NCI-H146 (cell line): ENCODE measurements at places on chromosomes 12 and 14.

- no peak for DNase-seq
These were observed 86.8 kb upstream of the EIF5 start for GRCh38 chr14:103247169-103247606.

- no peak for DNase-seq
These were observed 64.5 kb upstream of the MANSC4 start for GRCh38 chr12:27844366-27845090.

- no peak for DNase-seq
These were observed 87.0 kb downstream of the ERC1 start for GRCh38 chr12:1078002-1078401.

- no peak for DNase-seq
These were observed 154.2 kb upstream of the PARP11 start for GRCh38 chr12:4027412-4027811.

DNA sequence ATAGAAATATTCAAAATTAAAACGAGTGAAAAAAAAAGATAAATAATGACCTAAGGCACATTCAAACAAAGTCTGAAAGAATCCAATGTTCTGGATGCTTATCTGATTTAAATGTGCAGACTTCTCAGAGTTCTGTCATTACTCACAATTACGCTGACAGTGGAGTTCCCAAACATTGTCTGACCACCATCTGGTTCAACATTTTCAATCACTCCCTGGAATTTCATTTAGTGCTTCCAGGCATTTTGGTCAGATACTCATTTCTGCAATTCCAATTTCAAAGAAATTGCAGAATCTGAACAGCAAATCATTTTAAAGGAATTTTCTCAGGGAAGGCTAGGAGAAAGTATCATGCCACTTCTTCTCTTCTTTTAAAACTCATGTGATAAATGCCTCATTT lies 398.2 kb upstream of the PDE3A start:
- DNase-seq, result no peak

GRCh38 chr14:58941629-58942028 lies 246.8 kb upstream of the DAAM1 start:
- DNase-seq, result no peak

DNA sequence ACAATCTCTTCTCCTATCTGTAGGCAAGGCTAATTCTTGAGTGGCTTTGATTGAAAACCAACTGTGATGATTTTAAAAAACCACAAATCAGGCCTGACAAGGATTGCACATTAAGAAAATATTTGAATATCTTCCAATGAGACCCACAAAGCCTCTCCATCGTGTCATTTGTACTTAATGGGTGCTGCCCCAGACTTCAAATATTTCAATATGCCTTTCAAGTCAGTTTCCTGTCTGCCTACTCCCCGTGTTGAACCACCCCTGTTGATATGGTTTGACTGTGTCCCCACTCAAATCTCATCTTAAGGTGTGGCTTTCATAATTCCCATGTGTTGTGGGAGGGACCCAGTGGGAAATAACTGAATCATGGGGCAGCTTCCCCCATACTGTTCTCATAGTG lies 159.7 kb upstream of the EGLN3 start:
- DNase-seq, result no peak

DNA sequence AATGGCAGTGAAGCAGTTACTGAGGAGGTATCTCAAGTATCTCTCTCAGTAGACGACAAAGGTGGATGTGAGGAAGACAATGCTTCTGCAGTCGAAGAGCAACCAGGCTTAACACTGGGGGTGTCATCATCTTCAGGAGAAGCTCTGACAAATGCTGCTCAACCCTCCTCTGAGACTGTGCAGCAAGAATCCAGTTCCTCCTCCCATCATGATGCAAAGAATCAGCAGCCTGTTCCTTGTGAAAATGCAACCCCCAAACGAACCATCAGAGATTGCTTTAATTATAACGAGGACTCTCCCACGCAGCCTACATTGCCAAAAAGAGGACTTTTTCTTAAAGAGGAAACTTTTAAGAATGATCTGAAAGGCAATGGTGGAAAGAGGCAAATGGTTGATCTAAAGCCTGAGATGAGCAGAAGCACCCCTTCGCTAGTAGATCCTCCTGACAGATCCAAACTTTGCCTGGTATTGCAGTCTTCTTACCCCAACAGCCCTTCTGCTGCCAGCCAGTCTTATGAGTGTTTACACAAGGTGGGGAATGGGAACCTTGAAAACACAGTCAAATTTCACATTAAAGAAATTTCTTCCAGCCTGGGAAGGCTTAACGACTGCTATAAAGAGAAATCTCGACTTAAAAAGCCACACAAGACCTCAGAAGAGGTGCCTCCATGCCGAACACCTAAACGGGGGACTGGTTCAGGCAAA lies 216.6 kb downstream of the AKAP6 start:
- no peak for DNase-seq

GRCh38 chr12:6420364-6420763 lies 24.4 kb upstream of the CD27 start:
- DNase-seq, result no peak

DNA sequence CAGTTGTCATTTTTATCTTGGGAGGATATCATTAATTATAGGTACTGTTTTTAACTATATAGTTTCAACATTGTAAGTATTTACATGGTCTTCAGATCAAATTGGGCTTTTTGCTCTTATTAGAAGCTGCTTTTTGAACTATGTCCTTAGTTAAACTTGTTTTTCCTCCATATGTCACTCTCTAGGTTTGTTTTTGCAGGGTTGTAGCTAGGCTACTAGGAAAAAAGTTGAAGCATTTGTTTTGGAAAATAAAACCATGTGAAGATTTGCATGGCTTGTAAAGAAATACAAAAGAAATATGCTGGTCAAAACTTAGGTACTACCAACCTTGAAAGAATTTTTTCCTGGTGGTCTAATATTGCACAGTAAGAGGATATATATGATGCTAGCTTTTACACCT lies 3.4 kb downstream of the ARID2 start:
- no peak for DNase-seq

- DNase-seq, result no peak
These were observed 185.1 kb upstream of the DDHD1 start for GRCh38 chr14:53338192-53338591.

GRCh38 chr12:81166790-81167189 lies 88.9 kb downstream of the ACSS3 start:
- no peak for DNase-seq

DNA sequence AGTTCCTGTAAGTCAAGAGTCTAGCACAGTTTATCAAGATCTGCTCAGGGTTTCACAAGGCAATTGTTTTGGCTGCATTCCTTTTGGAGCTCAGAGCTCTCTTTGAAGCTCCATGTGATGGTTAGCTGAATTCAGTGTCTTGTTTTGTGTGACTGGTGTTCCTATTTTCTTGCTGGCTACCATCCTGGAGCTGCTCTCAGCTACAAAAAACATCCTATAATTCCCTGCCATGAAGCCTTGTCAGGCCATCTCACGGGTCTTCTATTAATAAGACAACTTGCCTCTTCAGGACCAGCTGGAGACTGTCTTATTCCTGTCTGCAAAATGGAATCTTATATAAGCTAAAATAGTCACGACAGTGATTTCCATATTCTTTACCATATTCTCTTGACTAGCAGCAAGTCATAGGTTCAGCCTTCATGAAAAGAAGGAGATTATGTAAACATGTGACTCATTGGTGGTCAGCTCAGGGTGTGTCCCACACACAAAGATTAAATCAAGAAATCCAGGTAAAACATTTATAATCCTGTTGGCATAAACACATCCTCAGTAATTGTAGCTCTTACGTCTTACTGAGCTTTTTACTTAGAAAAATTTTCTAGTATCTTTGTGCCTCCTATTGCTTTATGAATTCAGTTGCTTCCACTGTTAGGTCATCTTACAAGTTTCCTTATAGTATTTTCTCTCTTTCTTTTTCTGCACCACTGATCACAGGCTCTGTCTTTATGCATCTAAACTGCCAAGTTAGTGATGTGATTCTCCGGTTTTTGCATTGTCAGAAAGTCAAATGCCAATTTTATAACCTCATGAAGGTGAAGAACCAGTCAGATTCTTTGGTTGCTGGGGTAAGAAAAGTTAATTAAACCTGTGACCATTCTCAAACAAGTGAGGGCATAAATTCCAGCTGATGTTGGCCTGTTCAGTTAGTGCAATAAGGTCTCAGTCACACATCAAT lies 378.5 kb upstream of the MGAT4C start:
- DNase-seq, result no peak

GRCh38 chr14:66240105-66240504 lies 246.1 kb upstream of the CCDC196 start:
- no peak for DNase-seq

DNA sequence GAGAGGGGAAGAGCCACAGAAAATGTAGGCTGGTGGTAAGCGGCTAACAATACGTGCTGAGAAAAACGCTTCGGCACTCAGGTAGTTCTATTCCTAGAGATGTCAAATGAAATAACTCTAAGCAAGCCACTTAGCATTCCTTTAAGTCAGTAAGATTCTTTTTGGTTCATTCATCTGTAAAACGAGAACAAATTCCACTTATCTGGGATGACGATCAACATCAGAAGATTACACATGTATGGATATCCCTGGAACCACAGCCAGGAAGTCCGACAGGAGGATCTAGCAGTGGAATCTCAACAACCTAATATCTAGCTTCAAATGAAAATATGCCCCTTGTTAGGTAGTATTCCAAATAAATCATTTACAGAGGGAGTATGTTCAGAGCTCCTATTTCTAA lies 74.6 kb upstream of the CDKN3 start:
- DNase-seq, result no peak

GRCh38 chr14:63644741-63645140 lies 3.1 kb upstream of the WDR89 start:
- no peak for DNase-seq

DNA sequence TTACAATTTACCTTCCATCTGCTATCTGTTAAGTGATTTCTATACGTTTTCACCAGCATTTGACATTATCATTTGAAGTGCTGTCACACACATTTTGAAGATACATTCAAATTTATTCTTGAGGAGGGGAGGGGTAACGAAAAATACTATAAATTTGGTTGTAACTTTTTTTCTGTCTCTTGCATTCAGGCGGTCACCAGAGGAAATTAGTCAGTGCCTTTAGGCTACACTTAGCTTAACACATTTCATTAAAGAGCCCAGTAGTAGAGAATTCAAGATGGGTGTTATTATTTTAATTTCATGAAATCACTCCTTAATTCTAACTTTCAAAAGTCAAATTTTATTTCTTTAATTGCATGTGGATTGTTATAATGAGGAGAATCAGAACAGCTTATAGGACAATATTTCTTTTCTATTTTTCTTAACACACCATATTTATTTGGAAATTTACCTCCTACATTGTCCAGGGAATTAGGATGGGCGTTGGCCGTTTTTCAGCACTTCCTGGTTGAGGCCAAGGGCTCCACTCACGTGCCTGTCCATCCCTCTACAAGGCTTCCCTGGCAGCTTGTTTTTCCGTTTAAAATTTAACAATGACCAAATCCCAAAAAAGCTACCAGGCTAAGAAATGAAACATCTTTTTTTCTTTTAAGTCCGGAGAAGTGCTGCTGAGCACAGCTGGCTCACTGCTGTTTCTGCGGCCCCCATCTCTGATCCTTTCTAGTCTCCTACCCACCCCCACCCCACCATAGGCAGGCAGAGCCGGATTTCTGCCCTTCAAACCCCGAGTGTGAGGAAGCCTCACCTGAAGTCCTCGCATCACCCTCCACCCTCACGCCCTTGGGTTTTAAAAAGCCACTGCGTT lies 1.1 kb upstream of the FAR2 start:
- no peak for DNase-seq

DNA sequence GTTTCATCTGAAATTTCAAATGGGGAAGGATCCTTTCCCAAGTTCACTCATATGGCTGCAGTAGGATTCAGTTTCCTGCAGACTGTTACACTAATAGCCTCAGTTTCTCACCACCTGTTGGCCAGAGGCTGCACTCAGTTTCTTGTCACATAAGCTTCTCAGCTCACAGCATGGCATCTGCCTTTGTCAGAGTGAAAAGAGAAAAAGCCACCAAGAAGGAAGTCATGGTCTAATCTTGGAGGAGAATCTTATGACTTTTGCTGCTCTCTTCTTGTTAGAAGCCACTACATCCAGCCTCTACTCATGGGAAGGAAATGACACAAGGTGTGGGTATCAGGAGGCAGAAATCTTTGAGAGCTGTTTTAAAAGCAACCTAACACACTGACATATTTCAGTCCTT lies 39.4 kb upstream of the BTG1 start:
- DNase-seq, result no peak

GRCh38 chr12:13719986-13720385 lies 261.4 kb downstream of the GRIN2B start:
- no peak for DNase-seq

DNA sequence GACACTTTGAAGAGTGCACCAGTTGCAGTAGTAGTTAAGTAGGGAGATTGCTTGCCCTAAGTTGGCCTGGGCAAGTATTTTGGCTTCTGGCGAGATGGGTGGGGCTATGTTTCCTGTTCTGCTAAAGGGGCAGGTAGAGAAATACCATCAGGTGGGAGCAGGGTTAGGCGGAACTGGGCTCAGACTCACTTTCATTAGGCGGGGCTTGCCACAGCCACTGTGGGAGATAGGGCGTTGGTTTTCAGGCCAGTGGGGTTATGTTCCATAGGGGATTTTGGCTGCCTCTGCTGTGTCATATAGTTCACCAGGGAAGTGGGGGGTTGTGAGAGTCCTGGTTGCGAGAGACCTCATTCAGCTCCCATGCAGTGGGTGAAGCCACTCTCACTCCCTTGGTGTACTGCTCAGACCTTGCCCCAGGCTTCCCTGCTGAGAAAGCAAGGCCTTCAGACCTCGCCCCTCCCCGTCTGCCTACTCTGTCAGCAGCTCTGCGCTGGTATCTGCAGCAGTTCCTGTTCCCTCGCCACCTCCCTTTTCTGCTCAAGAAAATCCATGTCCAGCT lies 43.3 kb downstream of the AEBP2 start:
- DNase-seq, result no peak

DNA sequence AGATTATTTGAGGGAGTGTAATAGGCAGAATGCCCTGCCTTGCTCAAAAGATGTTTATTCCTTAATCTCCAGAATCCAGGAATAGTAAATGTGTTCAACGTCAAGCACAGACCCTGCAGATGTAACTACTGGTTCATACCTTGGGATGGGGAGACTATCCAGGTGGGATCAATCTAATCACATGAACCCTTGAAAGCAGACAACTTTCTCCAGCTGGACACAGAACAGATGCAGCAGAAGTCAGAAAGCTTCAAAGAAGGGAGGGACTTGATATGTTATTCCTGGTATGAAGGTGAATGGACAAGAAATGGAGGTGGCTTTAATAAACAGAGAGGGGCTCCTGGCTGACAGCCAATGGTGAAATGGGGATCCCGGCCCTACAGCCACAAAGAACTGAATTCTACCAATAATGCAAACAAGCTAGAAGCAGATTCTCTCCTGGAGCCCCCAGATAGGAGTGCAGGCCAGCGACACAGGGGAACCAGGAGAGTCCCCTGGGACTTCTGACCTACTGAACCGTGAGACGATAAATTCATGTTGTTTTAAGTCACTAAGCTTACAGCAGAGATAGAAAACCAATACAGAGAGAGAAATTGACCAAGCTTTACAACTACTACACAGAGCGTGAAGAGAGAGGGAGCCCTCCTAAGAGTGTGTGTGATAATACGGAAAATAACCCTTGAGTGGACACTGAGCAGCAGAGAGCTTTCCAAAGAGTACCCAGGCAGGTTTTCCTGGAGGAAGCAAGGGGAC lies 133.5 kb upstream of the TMEM132C start:
- DNase-seq, result no peak

GRCh38 chr14:22226381-22226780 lies 362.6 kb downstream of the DAD1 start:
- DNase-seq, result no peak
